ENCODE measurements at places on chromosomes 1 and 21. TPM values are rescaled to one million over a fixed set of nuclear protein-coding genes. Genes with fewer than 3 reads are reported as not detected.

The KRTAP12-2 gene
- total RNA-seq = not detected

The BARHL2 gene
- not detected for total RNA-seq

The SERPINC1 gene
- total RNA-seq = not detected

The NPPA gene
- not detected for total RNA-seq

The RPE65 gene
- total RNA-seq = not detected
